ENCODE measurements at places on chromosomes 16 and 17.
A peak's percentile ranks its signal among the peaks of the same experiment; 100 is the strongest.

GRCh38 chr16:6682142-6682811, 650.4 kb upstream of the RBFOX1 start:
- DNase-seq = no peak

DNA sequence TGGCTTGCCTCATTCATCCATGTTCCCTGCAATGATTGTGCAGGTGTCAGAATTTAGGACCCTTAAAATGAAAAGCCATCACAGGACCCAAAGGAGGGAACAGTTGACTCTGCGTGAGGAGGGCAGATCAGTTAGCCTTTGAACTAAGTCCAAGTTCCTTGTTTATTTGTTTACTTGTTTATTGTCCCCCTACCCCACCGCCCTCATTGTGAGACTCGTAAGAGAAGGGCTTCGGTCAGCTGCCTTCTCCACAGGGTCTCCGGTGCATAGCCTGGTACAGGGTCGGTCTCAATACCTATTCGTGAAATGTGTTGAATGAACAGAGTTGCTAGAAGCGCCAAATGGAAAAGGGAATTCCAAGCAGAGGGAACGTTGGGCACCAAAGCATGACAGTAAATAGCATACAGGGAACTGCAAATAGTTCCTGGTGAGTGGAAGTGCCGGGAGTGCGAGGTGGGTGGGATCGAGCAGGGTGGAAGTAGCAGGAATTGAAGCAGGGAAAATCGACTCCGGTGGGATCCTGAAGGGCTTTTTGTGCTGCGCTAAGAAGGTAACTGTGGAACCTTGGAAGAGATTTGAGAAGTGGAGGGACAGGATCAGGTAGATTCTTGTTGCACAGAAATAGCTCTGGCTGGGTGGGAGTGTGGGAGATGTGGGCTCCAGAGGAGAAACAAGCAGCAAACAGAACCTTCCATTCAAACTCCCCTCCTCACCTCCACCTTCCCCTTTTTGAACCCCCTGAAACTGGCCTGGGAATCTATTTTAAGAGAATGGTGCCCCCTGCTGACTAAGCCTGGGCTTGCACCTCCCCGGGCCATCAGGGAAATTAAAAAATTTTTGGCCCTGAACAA, 12.7 kb downstream of the SLC35B1 start:
- peak; percentile 92 for DNase-seq

DNA sequence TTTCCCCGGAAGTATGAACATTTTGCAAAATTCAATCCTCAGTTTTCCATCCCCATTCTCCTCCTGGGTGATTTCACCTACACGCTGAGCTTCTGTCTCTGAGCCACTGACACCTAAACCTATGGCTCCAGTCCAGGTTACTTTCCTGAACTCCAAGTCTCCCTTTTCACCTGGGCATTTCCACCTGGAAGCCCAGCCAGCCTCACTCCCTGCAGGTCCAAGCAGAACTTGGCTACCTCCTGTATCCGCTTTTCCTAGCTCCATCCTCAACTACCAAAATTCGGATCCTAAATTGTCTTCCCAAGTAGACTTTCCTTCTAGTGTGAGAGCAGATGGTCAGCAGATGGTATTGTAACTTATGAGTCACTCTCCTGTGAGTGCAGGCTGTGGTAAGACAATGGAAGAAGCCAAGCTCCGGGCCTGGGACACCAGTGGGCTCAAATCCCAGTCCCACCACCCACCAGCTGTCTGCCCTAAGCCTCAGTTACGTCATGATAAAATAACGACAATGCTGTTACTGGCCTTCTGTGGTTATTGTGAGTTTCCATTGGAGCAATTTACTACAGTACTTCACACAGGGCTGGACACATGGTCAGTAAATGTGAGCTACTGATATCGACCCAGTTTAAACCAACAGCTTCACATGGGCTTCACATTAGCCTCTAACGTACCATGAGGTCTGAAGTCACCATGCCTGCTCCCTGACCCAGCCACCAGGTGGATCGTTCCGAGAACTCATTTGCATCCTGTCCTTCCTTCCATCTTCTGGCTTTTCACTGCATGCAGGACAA, 33.3 kb downstream of the PECAM1 start:
- no peak for DNase-seq

GRCh38 chr16:79305074-79305473, 295.5 kb downstream of the MAF start:
- DNase-seq = no peak

GRCh38 chr16:85370881-85371651, 242.1 kb upstream of the GSE1 start:
- no peak for DNase-seq

- DNase-seq = no peak
Measured at GRCh38 chr16:30051518-30051917, 14.0 kb upstream of the ALDOA start.

DNA sequence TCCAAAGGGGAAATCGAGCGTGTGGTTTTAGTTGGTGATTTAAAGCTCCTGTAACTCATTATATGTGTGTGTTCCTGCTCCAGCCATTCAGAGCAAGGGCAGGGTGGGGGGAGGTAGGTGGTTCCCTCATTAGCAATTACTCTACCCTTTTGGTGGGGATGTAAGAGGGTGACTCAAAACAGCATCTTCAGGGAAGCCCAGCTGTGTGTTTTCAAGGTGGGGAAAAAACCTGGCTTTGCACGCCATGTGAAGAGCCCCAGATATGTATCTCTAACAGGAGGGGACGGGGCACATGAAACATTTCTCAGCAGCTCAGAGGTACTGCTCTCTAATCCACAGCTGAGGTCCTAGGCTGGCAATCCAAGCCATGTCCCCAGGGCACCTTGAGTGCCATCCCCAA, 241.3 kb upstream of the ZFHX3 start:
- no peak for DNase-seq

- DNase-seq = no peak
Measured at GRCh38 chr16:57648125-57648524, 19.7 kb downstream of the ADGRG1 start.

GRCh38 chr17:49574945-49575678, 559 bp upstream of the NXPH3 start:
- DNase-seq = no peak

DNA sequence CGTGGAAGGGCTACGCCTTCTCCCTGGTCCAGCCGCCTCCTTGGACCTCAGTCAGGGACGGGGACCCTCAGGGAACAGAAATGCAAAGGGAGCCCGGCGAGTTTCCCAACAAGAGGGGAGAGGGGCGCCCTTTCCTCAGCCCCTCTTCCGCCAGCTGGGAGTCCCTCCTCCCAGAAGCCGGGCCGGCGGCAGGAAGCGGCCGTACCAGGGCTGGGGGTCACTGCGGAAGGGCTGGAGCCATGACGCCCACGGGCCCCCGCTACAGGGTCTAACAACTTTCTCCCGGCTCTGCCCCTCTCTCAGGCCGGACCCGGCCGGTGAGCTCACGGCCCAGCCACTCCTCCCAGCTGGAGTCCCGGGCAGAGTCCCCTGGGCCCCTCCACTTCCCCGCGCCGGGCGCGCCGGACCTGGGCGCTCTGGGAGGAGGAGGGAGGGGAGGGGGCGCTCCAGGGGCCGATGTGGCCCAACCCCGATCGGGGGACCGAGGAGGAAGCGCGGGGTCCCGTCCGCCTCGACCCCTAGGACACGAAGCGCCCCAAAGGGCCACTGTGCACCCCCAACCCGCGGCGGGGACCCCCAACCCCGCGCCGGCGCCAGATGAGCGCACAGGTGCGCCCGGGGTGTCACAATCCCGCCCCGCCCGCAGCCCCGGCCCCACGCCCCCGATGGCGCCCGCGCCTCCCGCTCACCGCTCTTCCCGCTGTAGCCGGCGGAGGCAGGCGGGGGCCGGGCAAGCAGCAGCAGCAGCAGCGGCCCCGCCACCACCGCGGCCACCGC, 578 bp downstream of the PGAP6 start:
- DNase-seq = no peak

DNA sequence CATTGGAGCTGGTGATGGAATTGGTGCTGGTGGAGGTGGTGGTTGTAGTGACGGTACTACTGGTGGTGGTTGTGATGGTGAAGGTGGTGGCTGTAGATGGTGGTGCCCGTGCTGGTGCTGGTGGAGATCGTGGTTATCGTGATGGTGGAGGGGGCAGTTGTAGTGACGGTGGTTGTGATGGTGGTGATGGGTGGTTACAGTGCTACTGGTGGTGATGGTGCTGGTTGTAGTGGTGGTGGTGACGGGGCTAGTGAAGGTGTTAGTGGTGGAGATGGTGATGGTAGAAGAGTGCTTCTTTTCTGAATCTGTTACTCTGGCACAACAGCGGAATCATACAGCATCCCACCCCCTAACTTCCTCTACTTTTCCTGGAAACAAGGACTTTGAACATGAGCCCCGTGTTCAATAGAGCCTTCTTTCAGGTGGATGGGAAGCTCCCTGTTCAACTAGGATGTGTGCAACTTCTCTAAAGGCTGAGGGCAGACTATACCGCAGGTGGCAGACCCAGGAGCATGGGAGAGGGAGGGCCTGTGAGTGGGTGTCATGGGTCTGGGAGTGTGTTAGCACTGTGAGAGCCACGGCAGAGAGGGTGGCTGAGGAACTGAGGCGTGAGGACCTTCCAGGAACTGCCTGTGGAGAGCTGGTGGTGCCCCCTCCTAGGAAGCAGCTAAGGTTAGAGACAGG, 8.2 kb downstream of the TBX21 start:
- DNase-seq = no peak

DNA sequence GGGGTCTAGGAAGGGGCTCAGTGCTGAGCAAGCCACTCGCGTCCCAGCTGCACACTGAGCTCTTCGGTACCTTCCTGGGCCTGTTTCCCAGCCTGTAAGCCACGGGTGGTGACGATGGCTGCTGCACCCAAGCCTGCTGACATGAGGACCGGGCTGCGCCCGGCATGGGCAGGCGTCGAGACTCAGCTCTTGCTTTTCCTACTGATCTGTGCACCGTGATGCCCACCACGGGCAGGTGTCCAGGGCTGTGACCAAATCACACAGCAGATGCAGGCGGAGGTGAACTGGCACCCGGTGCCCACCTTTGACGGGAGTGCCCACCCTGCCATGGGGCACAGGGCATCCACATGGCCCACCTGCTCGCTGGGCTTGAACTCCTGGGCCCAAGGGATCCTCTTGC, 17.9 kb downstream of the CCDC57 start:
- DNase-seq = no peak

DNA sequence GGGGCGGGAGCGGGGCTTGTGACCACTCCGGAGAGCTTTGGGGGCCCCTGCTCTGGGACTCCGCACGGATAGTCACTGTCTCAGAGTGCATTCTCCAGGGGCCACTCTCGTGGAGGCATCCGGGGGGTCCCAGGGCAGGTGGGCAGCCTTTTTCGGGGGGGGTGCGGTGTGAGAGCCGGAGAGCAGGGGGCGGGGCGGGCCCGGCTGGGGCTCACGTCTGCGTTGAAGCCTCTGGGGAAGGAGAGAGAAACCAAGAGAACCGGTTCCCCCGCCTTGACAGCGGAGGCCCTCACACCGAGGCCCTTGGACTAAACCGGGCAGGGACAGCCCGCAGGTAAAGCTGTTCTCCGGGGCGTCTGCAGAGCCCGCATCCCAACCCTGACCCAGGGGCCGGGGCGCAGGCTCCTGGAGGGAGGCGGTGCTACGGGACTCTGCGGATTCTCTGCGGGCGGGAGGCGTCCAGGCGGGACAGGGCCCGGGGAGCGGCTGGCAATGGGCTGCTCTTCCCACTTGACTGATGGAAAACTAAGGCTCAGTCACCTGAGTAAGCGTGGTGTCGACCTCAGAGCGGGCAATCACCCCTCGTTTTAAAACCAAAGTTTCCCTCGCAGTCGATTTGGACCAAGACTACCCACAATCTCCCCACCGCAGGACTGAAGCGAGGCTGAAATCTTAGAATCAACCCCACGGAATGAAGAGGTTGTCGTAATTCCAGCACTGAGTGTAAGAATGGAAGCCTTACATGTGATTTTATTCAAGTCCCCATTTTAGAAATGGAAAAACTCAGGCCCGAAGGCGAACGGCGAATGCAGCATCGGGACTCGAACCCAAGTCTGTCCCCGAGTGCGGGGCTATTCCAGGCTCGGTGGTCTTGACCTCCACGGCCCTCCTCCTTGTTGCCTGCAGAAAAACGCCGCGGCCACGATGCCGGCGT, 49.6 kb upstream of the AMZ2 start:
- peak; percentile 75 for DNase-seq

DNA sequence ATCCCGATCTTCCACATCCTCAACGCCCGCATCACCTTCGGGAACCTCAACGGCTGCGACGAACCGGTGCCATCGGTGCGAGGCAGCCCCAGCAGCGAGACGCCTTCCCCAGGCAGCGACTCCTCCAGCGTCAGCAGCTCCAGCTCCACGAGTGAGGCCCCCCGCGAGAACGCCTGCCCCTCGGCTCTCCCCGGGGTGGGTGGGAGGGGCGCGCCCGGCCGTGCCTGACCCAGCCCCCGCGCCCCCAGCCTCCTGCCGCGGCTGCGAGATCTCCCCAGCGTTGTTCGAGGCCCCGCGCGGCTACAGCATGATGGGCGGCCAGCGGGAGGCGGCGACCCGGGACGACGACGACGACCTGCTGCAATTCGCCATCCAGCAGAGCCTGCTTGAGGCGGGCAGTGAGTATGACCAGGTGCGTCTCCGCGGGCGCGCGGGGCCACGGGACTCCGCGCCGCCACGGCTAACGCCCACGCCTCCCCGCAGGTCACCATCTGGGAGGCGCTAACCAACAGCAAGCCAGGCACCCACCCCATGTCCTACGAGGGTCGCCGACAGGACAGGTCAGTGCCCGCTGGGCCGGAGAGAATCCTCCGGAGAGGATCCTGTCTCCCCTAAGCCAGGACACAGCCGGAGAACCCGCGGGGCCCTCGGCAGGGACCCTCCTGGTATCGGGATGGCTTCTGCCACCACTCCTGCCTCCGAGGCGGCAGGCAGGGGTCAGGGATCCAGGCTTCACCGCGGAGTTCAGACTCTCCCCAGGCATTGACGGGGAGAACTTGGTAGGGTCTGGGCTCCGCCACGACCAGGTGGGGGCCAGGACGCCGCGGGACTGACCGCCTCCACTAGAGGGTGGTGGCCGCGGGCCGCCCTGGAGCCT, 10.1 kb downstream of the CORO6 start:
- DNase-seq = no peak

DNA sequence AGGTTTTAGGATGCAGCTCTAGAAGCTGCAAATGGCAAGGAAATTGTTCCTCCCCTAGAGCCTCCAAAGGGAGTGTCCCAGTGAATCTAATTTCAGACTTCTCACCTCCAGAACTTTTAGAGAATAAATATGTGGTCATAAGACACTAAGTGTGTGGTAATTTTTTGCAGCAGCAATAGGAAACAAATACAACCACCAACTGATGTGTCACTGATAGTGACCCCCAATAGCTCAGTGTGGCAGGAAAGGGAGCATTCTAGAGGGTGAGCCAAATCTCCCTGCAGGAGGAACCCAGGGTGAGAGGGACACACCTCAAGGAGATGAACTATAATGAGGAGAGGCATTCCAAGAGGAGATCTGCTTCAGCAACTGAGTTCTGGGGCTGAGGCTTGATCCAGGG, 4.1 kb downstream of the CCL4L2 start:
- no peak for DNase-seq

- no peak for DNase-seq
Measured at GRCh38 chr16:69873783-69874182, 77.4 kb upstream of the CLEC18A start.

Data from activated CD8-positive, alpha-beta memory T cell treated with anti-CD3 and anti-CD28 coated beads for 24 hours (primary cell).